Head of caudate nucleus (tissue), 42 donors: ENCODE measurements at places on chromosomes 5 and 9.

- peak; percentile 68 for DNase-seq
Observed at GRCh38 chr5:883475-884181, 9.0 kb downstream of the BRD9 start.

DNA sequence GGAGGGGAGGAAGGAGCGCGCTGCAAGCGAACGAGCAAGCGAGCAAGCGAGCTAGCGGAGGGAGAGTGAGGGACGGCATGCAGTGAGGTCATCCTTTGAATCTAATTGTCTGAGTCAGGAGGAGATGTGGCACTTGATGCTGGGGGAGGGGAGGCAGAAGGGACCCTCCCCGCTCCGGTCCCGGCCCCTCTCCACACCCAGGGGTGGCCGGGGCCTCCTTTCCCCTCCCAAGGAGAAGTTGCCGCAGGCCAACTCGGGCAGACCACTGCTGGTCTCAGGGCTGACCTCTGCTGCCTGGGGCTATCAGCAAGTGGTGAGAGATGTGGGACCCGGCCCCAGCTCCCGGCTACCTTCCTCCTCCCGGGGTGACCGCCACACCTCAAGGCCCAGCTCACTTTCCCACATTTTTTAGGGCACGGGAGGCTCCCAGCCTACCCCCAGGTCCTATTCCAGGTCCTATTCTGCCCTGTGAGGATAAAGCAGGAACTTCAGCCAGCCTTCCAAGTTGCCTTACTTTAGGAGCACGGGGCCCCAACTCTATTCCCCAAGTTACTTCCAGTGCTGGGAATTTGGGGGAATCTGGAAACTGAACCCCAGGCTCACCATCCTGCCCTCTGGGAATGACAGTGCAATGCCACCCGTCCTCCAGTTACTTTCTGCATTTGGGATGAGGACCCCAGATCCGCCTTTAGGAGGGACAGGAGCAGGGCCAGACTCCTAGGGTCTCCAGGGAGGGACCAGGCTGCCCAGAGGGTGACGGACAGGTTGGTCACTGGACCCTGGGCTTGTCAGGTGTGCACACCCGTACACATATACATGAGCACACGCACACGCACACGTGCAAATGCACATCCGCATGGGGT, 11.1 kb downstream of the CNTFR start:
- DNase-seq, result no peak

- no peak for DNase-seq
Observed at GRCh38 chr9:113530022-113530635, 66.6 kb downstream of the RGS3 start.

DNA sequence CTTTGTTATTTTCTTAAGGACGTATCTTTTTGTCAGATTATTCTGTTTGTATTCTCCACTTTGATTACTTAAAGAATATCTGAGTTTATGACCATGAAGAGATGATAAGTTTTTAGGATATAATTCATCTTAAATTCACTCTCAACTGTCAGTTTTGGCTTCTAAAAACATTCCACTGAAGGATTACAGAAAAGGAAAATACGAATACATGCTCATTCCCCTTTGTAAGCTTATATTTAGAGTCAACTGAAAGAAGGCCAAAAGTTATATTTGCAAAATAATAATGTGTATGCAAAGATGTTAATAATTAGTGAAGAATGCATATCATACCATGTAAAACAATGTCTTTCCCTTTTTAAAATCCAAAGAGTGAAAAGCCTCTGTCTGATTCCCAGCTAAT, 52.5 kb downstream of the ZNF474 start:
- DNase-seq, result no peak

- DNase-seq, result no peak
Observed at GRCh38 chr9:12777121-12778022, 2.6 kb downstream of the LURAP1L start.

- no peak for DNase-seq
Observed at GRCh38 chr5:75622564-75622963, 11.3 kb downstream of the ANKDD1B start.

- no peak for DNase-seq
Observed at GRCh38 chr5:149441986-149442385, 62.9 kb upstream of the IL17B start.
